ENCODE measurements at places on chromosomes 2 and 18.

GRCh38 chr2:95077861-95078603 lies 43.6 kb downstream of the MRPS5 start:
- DNase-seq: no peak

DNA sequence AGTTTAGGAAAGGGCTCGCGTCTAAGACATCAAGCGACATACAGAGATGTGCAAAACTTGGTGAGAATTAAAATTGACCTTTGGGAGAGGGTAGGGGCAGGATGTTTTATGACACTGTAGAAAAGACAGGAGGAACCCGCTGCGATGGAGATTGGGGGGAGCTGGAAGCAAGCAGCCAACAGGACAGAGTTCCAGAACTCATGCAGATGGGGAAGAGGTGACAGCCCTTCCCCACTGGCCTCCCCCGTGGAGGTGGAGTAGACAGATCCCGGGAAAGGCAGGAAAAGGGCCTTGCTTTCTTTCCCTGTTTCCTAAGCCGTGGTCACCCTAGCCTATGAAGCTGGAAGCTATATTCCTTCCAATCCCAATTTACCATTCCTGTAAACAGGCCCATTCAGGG lies 39.1 kb downstream of the ANO7 start:
- DNase-seq: no peak

DNA sequence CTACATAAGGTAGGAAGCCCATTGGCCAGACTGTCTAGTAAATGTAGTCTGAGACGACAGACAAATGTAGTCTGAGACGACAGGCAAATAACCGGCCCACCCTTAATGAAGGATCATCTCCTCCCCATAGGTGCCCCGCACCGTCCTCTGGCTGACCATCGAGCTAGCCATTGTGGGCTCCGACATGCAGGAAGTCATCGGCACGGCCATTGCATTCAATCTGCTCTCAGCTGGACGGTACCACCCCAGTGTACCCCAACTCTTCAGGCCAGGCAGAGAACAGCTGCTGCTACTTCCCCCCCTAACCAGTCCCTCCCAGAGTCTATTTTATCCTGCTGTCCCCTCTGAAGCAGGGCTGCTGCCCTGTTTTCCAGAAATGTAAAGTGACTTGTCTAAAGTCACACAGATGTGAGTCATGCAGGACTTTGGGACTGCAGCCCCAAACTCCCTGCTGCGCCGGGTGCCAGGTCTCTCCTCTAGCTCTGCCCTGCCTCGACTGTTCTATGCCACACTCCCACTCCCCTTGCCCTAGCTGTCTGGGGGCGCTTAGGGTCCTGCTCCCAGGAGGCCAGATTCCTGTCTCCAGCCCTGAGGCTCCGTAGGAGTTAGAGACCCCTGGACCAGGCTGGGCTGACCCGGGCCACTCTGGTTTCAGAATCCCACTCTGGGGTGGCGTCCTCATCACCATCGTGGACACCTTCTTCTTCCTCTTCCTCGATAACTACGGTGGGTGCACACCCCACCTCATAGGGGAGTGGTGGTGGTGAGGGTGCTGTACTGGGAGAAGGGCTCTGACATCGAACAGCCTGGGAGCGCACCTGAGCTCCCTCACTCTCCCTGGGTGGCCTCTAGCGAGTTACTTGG lies 4.7 kb downstream of the SLC11A1 start:
- DNase-seq: no peak

- DNase-seq: no peak
Measured at GRCh38 chr2:58032016-58032763, 14.4 kb upstream of the VRK2 start.

GRCh38 chr2:48900321-48901014 lies 144.9 kb upstream of the LHCGR start:
- no peak for DNase-seq

GRCh38 chr18:51133580-51134160 lies 63.8 kb downstream of the MEX3C start:
- no peak for DNase-seq

GRCh38 chr2:41768310-41768709 lies 279.5 kb upstream of the PKDCC start:
- no peak for DNase-seq

GRCh38 chr2:216860426-216861137 lies 718 bp upstream of the TNP1 start:
- no peak for DNase-seq

DNA sequence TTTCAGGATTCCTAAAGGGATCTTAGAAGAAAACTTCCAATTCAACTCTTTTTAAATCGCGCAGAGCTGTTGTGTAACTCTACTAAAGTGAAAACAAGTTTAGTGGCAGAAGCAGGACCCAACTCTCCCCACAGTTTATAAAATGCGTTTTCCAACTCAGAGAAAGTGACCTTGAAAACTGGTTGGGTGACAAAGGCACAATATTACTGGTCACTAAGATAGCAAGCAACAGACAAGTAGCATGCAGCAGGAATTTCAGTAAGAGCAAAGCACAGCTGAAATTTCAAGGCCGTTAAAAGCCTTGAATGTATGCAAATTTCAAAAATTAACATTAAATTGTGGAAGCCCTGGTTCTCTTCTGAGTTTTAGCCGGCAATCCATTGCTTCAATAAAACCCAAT lies 66.9 kb downstream of the STK39 start:
- DNase-seq: no peak

GRCh38 chr18:76450452-76451395 lies 44.3 kb downstream of the ZNF516 start:
- no peak for DNase-seq

DNA sequence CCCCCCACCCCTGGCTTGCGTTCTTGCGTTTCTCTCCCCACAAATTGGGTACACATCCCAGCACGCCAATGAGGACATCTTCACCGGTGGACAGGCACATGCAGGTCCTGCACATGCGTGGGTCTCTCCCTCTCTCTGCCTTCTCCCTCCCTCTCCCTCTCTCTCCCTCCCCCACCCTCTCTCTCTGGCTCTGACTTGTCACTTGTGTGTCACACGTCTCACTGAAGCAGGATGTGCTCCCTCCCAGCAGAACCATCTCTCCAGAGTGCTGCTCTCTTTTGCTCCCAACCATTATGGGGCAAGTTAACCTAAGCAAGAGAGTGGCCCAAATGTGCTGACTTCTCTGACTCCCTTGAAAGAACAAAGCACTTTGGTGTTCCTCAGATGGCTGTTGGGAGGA lies 120.8 kb upstream of the CAB39 start:
- DNase-seq: no peak

- DNase-seq: no peak
Measured at GRCh38 chr2:38499548-38500282, 103.0 kb downstream of the HNRNPLL start.

DNA sequence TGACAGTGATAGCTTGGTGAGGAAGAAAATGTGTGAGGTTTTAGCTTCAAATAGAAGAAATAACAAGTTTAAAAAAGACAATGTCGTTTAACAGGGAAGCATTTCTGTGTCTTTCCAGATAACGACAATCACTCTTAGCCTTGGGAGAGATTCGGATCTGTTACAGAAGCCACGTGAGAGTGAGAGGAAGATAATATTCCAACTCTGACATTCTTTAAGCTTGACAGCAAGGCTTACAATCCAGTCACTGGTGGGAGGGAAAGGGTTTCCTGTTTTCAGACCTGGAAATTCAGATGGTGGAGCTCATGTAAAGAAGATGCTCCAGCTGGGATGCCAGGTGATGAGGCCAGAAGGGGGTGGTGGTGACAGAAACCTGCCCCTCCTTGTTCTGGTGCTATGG lies 30.8 kb downstream of the FBXO48 start:
- no peak for DNase-seq

GRCh38 chr18:75809151-75809925 lies 381.8 kb upstream of the SMIM21 start:
- no peak for DNase-seq

GRCh38 chr2:24209389-24210105 lies 34.7 kb downstream of the FAM228A start:
- DNase-seq: no peak

DNA sequence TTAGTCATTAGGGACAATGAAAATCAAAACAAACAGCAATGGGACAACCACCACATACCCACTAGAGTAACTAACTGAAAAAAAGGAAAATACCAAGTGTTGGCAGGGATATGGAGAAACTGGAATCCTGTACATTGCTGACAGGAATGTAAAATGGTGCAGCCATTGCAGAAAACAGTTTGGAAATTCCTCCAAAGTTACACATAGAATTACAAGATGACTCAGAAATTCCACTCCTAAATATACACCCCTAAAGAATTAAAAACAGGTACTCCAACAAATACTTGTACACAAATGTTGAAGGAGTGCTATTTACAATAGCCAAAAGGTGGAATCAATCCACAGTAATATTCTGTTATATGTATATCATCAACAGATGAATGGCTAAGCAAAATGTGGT lies 110.9 kb downstream of the ROCK1 start:
- no peak for DNase-seq

DNA sequence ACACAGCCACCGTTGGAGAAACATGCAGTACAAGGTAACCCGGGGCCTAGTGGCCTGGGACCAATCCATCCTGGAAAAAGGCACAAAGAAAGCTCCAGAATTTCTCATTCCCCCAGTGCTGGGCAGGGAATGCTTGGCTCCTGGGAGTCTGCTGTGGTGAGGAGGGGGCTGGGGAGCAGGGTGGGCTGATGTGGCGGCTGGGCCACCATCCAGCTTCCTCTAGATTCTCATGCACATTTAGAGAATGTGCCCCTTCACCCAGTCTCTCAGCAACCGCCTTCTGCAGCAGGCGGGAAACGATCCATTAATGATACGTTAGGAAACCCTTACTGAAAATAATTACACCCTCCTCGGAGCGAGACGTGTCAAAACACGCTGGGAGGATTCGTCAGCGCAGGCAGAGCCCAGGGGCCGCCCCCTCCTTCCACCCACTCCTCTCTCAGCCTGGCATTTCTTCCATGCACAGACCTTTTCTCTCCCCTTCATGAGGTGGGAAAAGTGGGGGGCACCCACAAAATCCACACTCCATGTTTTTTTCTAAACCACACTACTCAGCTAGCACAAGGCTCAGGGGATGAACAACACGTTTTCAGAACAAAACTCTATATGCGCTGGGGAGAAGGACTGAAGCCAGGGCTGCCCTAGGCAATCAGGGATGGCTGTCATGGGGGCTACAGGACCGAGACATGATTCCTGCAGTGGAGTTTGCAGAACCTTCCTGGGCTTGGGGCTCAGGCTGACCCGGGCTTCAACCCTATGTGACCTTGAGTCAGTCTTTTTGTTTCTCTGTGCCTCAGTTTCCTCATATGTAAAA lies 56.1 kb upstream of the SMAD7 start:
- no peak for DNase-seq

DNA sequence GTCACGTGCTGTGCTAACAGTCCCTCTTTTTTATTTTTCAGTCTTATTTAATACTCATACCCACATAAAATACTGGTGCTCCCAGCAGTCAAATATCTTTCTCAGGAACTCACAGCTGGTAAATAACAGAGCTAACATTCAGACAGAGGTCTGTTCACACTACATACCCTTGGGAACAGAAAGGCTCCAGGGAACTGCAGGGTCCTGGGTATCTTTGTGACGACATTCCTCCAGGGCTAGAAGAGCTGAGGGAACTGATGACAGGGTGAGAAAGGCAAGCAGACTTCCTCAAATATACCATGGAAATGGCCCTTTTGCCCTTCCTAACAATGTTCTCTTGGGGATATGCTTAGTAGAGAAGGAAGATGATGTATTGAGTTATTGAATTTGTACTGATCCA lies 19.3 kb downstream of the PDE6D start:
- DNase-seq: no peak

DNA sequence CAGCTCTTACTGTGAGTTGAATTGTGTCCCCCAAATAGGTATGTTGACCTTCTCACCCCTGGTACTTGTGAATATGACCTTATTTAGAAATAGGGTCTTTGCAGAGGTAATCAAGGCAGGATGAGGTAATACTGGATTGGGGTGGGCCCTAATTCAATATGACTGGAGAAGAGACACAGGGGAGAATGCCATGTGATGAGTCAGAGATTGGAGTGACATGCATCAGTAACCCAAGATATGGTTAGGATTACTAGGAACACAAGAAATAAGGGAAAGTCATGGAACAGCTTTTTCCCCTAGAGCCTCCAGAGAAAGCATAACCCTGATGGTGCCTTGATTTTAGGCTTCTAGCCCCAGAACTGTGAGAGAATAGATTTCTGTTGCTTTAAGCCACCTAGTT lies 37.0 kb upstream of the ATP5MC3 start:
- DNase-seq: no peak

GRCh38 chr18:2602844-2603243 lies 31.5 kb downstream of the NDC80 start:
- DNase-seq: no peak

DNA sequence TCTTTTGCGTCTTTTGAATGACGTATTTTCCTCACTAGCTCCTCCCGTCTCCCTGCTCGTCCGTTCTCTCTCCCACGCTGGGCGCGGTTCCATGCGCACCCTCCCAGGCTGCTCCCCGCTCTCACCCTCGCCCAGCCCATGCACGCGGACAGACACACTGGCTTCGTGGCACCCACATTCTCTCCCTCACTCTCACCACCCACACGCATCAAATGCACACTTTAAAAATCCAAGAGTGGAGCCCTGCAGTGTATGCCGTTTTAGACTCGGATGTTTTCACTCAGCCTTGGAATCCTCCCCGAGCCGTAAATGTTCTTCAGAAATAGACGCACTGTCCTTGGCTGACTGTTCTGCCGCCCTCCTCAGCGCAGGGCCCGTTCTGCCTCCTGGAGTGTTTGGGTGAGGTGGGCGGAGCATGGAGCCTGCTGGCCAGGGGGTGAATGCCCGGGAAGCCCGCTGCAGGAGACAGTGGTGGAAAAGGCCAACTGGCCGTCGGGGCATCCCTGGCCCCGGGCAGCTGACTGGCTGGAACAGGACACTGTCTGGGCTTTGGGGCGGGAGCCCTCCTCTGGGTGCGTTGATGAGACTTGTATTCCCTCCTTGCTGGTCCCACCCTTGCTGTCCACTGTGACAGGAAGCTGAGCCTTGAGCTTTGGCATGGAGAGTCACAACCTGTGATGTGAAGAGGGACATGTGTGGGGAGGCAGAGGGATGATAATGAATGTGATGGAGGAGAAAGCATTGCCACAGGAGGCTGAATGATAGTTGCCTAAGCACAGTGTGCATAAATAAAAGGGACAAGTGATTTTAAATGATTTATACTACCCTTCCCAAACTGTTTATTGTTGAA lies 35.4 kb upstream of the LYPD6B start:
- DNase-seq: no peak

DNA sequence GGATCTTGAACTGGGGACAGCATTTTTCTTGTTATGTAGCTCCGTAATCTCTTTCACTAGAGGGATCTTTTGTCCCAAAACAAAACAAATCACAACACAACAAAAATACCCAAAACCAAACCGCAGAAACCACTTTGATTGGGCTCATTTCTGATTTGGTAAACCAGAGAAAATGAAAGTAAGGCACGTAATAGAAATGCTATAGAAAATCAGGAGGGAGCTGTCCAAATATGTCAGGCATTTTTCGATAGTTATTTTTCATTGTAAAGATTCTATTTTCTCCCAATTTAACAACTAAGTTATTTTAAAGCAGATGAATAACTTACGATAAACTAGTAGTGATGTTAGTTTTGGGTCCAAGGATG lies 406.5 kb downstream of the XIRP2 start:
- no peak for DNase-seq

- DNase-seq: no peak
Measured at GRCh38 chr2:215447673-215448081, 11.8 kb upstream of the FN1 start.
